Activated CD8-positive, alpha-beta T cell treated with anti-CD3 and anti-CD28 coated beads for 36 hours (primary cell): ENCODE measurements at places on chromosomes 16 and 17.

GRCh38 chr16:17607075-17607509 is 136.3 kb upstream of the XYLT1 start:
- no peak overlapping the region for H3K27ac ChIP-seq
- no peaks in the 10 kb centered on the region for H3K36me3 ChIP-seq
- peaks cover 27% of the 10 kb centered on the region for H3K4me1 ChIP-seq

- no peak overlapping the region for H3K27ac ChIP-seq
- no peaks in the 10 kb centered on the region for H3K36me3 ChIP-seq
- no peak overlapping the region for H3K4me3 ChIP-seq
- no peak for DNase-seq
- H3K4me1 ChIP-seq = no peaks in the 10 kb centered on the region
These were observed 1202.9 kb upstream of the CDH8 start for GRCh38 chr16:63239065-63239570.

DNA sequence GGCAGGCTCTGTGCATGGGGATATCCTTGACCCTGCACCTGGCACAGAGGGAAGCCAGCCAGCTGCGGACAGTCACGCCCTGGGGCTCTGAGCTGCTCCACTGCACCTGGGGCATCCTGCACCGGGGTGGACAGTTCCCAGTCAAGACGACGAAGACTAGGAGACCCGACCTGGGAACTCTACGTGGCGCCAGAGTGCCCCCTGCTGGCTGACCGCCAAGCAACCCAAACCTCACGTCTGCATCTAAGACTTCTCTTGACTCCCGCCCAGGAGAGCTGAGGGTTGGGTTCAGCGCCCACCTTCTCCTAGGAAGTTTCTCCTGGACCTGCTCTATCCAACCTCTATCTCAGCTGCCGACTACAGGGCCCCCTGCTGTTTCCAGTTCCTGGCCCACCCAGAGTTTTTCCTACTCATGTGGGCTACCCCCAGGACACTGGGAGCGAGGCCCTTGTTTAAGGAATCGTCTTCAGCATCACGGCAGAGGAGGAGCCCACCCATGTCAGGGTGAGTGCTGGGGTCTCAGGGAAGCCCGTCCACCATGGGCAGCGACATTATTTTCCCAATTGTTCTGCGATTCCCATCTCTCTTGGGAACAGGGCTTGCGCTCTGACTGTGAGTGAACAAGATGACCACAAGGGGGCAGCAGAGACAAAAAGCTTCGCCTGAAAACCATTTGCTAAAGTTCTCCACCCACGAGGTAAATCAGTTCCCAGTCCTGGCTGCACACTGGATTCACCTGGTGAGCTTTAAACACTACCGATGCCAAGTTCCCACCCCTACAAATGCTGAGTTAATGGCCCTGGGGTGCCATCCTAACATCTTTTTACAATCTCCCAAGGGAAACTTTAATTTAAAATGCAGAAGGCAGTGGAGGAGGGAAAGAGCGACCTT is 29.3 kb downstream of the TLE7 start:
- H3K36me3 ChIP-seq = no peaks in the 10 kb centered on the region
- peaks cover 9% of the 10 kb centered on the region for H3K4me1 ChIP-seq
- DNase-seq = peak; percentile 77
- no peak overlapping the region for H3K27ac ChIP-seq
- peaks cover 12% of the 10 kb centered on the region for H3K27me3 ChIP-seq

GRCh38 chr17:6496640-6497441 is 52.6 kb downstream of the PIMREG start:
- H3K4me3 ChIP-seq = no peak overlapping the region
- H3K27me3 ChIP-seq = no peaks in the 10 kb centered on the region
- H3K36me3 ChIP-seq = no peaks in the 10 kb centered on the region

GRCh38 chr16:23245268-23245667 is 56.8 kb upstream of the SCNN1B start:
- H3K4me1 ChIP-seq = no peaks in the 10 kb centered on the region
- H3K36me3 ChIP-seq = no peaks in the 10 kb centered on the region
- H3K4me3 ChIP-seq = no peak overlapping the region

DNA sequence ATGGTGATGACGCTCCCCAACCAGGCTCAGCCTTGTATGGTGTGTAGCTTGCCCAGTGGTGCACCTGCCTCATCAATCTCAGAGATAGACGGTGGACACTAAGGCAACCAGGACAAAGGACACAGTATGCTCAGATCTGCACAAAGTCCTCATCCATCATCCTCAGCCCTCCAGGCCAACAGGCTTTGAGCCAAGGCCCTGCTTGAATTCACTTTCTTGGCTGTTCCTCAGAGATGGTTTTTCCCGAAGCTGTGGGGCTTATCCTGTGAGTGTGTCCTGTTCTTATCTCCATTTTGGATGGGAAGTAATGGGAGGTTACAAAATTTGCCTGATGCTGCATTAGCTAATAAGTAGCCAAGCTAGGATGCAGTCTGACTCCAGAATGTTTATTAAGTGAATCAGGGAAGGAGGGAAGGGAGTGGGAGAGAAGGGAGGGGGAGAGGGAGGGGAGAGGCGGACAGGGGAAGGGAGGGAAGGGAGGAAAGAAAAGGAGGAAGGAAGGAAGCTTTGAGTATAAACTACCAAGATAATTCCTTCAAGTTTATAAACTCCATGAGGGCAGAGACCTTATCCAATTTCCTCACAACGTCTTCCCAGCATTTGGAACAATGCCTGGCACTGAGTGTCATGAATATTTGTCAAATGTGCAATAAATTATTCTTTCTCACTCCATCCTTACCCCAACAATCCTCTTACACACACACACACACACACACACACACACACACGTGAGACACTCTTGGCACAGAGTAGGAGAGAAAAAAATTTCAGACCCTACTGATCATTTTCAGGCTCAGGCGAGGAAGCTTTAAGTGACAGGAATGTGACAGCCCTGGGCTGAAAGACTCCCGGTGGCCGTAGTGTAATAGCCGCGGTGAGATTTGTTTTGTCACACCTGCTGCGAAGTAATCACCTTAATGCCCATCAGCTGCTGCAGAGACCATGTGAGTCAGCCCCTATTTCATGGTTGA is 84.3 kb downstream of the BMERB1 start:
- H3K4me3 ChIP-seq = no peak overlapping the region
- no peak overlapping the region for H3K27ac ChIP-seq
- no peaks in the 10 kb centered on the region for H3K36me3 ChIP-seq
- peaks cover 18% of the 10 kb centered on the region for H3K4me1 ChIP-seq
- no peak for DNase-seq

DNA sequence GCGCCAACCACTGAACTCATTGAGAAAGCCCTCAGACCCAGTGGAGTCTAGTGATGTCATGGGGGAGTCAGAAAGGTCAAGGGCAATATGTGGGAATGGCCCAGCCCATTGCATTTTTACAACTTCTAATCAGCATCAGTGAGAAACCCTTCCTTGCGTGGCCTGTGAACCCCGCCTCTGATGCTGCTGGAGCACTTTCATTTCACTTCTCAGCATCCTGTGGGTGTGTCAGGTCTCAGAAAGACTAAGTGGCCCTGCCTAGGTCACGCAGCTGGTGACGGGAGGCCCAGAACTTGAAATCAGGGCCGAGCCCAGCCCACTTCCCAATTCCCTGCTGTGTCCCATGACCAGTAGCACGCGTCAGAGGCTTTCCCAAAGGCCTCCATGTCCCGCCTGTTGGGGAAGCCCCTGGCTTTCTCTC is 6.1 kb downstream of the DNAI2 start:
- peak; percentile 82 for DNase-seq
- H3K27me3 ChIP-seq = no peaks in the 10 kb centered on the region
- peak overlapping the region; percentile 85 for H3K27ac ChIP-seq
- H3K36me3 ChIP-seq = no peaks in the 10 kb centered on the region
- H3K4me3 ChIP-seq = no peak overlapping the region

GRCh38 chr17:42132941-42133340 is 10.3 kb downstream of the HSPB9 start:
- peak overlapping the region; percentile 43 for H3K27ac ChIP-seq
- DNase-seq = peak; percentile 47
- no peak overlapping the region for H3K4me3 ChIP-seq

- H3K27ac ChIP-seq = no peak overlapping the region
- H3K27me3 ChIP-seq = peaks cover 8% of the 10 kb centered on the region
- no peaks in the 10 kb centered on the region for H3K36me3 ChIP-seq
- no peak overlapping the region for H3K4me3 ChIP-seq
- DNase-seq = no peak
These were observed 284.6 kb upstream of the CDH5 start for GRCh38 chr16:66081775-66082366.

- H3K4me3 ChIP-seq = no peak overlapping the region
- H3K27ac ChIP-seq = peak overlapping the region; percentile 1
- peaks cover 13% of the 10 kb centered on the region for H3K36me3 ChIP-seq
- no peaks in the 10 kb centered on the region for H3K27me3 ChIP-seq
- DNase-seq = no peak
These were observed 154.6 kb upstream of the CHMP6 start for GRCh38 chr17:80836971-80837481.

GRCh38 chr16:50281391-50282009 is 15.1 kb downstream of the ADCY7 start:
- peaks cover 43% of the 10 kb centered on the region for H3K36me3 ChIP-seq
- no peak for DNase-seq
- peak overlapping the region; percentile 29 for H3K4me3 ChIP-seq
- no peaks in the 10 kb centered on the region for H3K27me3 ChIP-seq
- peak overlapping the region; percentile 70 for H3K27ac ChIP-seq

DNA sequence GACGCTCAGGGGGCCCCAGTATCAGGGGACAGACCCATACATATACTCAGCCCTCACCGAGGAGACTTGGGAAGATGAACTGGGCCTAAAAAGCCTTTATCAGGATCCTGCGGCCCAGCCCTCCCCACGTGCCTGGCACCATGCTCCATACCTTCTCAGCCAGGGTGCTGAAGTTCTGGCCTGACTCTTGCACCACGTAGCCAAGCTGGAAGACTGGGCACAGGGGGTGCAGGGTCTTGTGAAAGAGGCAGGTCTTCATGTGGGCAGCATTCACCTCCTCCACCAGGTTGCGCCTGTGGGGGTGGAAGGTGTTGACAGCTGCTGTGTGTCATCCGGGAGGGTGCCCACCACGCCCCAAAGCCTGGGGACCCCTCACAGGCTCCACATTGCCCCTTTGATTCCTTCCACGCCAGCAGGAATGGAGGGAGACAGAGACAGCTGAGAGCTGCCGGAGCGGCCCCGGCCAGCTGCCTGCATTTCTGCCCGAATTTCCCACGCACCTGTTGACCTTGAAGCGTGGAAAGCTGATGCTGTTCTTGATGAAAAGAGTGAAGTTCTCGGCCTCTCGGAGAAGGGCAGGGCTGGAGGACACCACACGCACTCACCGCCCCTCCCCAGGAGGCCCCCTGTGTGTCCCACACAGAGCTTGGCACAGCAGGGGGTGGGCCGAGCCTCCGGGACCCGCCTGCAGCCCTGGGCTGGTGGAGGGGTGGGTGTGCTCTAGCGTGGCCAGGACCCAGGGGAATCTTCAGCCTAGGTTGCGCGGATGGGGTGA is 10.4 kb upstream of the CAMKK1 start:
- DNase-seq = no peak
- H3K36me3 ChIP-seq = no peaks in the 10 kb centered on the region
- H3K4me3 ChIP-seq = no peak overlapping the region
- no peaks in the 10 kb centered on the region for H3K4me1 ChIP-seq
- no peak overlapping the region for H3K27ac ChIP-seq

- no peak overlapping the region for H3K27ac ChIP-seq
- no peaks in the 10 kb centered on the region for H3K4me1 ChIP-seq
- peaks cover 7% of the 10 kb centered on the region for H3K27me3 ChIP-seq
- no peak overlapping the region for H3K4me3 ChIP-seq
These were observed 205.9 kb downstream of the HS3ST3A1 start for GRCh38 chr17:13395862-13396261.

- H3K4me3 ChIP-seq = no peak overlapping the region
- no peak for DNase-seq
- H3K4me1 ChIP-seq = no peaks in the 10 kb centered on the region
- H3K27ac ChIP-seq = no peak overlapping the region
These were observed 148.2 kb downstream of the TMEM132E start for GRCh38 chr17:34727601-34728000.

DNA sequence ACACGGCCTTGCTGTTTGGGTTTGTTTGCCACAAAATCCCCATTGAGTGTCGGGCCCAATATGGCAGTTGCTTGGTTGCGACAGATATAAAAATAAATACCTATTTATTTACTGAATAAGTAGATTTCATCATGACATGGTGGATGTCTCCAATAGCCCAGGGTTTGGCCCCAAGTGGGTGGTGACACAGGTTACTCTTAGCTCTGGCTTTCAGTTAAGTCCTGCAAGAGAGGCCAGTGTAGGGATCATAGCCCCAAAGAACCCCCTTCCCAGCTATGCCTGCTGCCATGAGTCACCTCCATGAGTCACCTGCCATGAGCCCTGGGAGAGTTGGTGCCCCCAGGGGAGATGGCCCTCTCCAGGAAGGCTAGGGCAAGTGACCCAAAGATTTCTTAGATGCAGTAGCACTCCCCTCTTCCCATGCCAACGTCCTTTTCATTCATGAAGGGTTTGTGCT is 78.7 kb upstream of the LGALS9 start:
- H3K4me3 ChIP-seq = no peak overlapping the region
- peaks cover 27% of the 10 kb centered on the region for H3K4me1 ChIP-seq
- no peaks in the 10 kb centered on the region for H3K27me3 ChIP-seq
- H3K36me3 ChIP-seq = peaks cover 17% of the 10 kb centered on the region
- peak; percentile 42 for DNase-seq
- no peak overlapping the region for H3K27ac ChIP-seq

- H3K27me3 ChIP-seq = peaks cover 2% of the 10 kb centered on the region
- no peaks in the 10 kb centered on the region for H3K36me3 ChIP-seq
- DNase-seq = no peak
- H3K4me1 ChIP-seq = no peaks in the 10 kb centered on the region
These were observed 28.3 kb downstream of the CCDC40 start for GRCh38 chr17:80064696-80065095.

DNA sequence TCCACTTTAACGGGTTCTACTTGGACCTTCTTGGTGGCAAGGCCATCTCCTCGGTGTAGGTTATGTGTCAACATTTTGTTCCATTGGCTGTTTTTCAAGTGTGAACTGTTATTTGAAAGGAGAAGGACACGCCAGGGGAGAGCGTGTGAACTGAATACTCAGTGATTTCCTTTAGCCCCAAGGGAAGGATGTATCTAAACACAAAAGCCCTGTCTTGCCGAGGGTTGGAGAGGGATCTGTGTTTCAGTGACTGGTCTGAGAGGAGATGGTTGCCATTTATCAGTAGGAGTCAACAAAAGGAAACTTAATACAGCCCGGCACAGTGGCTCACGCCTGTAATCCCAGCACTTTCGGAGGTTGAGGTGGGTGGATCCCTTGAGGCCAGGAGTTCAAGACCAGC is 50.0 kb downstream of the USP10 start:
- DNase-seq = no peak
- H3K27ac ChIP-seq = no peak overlapping the region
- peaks cover 55% of the 10 kb centered on the region for H3K4me1 ChIP-seq

DNA sequence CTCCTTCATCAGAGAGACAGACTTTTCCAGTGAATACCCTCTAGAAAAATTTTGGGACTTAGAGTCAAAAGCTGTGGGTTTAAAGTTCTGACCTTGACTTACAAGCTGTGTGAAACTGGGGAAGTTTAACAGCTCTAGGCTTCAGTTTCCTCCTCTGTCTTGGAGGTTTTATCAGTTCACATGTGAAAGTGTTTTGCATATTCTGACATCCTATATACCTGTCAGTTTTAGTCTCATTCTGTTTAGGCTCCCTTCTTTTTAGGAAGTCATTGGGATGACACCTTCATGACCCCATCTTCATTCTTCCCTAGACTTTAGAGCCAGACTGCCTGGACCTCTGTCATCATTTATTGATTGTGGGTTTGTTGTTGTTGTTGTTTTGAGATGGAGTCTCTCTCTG is 44.4 kb downstream of the YPEL2 start:
- no peak for DNase-seq
- no peak overlapping the region for H3K4me3 ChIP-seq
- peak overlapping the region; percentile 37 for H3K27ac ChIP-seq
